Calu3 (cell line): ENCODE measurements at places on chromosomes 13 and 19. TPM values are rescaled to one million over a fixed set of nuclear protein-coding genes. Genes with fewer than 3 reads are reported as not detected.

A1BG gene
- not detected in 2 replicates for total RNA-seq

GPR4 gene
- not detected in 2 replicates for total RNA-seq

PSG11 gene
- not detected in 2 replicates for total RNA-seq

DNA sequence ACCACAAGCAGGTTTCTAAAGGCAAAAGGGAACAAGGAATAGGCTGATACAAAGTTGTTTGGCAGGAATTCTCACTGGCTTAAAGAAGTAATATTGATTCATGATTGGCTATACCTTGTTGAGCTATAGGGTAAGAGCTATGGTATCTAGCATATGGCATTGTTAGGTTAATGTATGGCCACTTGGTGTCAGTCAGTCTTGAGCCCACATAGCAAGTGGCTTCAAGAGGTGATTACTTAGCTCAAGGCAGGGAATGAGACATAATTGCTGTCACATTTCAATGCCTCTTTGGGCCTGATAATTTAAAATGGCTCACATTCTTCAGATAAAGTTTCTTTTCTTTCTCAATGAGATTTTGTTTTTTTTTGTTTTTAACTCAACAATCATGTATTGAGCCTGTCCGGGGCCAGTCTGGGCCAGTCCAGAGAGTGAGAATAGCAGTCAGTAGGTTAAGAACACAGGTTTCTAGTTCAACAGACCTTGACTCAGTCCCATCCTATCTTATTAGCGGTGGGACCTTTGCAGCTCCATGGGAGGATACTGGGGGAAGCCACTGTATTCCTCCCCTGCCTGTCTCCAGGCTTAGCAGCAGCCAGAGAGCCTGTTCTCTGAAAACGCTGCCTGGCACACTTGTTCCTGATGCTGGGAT lies 45.8 kb upstream of the RCBTB2 start:
- no peak overlapping the region for H3K27ac ChIP-seq
- H3K27me3 ChIP-seq, result no peaks in the 10 kb centered on the region
- H3K4me3 ChIP-seq, result no peak overlapping the region
- no peak for DNase-seq

- no peak overlapping the region for H3K4me3 ChIP-seq
- no peaks in the 10 kb centered on the region for H3K27me3 ChIP-seq
- peaks cover 20% of the 10 kb centered on the region for H3K36me3 ChIP-seq
- DNase-seq, result peak; percentile 52
- H3K4me1 ChIP-seq, result peaks cover 22% of the 10 kb centered on the region
- H3K27ac ChIP-seq, result no peak overlapping the region
Measured at GRCh38 chr19:48806518-48806817, 4.4 kb downstream of the BCAT2 start.
